ENCODE measurements at places on chromosomes 3 and 15. TPM values are rescaled to one million over a fixed set of nuclear protein-coding genes. Genes with fewer than 3 reads are reported as not detected.

DNA sequence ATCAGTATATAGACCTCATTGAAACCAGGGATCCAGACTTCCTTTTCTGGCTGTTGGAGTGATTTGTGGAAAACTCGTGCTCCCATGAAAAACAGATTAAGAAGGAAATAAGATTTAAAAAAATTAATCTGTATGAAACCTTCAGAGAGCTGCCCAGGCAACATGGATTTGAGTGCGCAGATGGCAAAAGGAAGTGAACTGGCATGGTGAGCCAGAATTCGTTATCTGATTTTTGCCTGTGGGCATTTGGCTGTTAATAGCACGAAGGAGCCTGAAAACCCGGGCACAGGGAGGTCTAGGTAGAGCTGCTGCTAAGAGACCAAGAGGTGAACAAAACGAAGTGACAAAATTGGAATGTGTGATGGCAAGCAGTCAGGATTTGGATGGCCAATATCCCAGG is 19.1 kb upstream of the SPINK8 start:
- H3K36me3 ChIP-seq = no peaks in the 10 kb centered on the region
- peaks cover 45% of the 10 kb centered on the region for H3K27me3 ChIP-seq
- H3K4me3 ChIP-seq = no peak overlapping the region
- DNase-seq = no peak
- no peak overlapping the region for H3K27ac ChIP-seq
- H3K4me1 ChIP-seq = peaks cover 1% of the 10 kb centered on the region

- peaks cover 31% of the 10 kb centered on the region for H3K27me3 ChIP-seq
- no peak overlapping the region for H3K27ac ChIP-seq
- H3K4me1 ChIP-seq = peaks cover 11% of the 10 kb centered on the region
- no peak overlapping the region for H3K4me3 ChIP-seq
- no peak for DNase-seq
- no peaks in the 10 kb centered on the region for H3K36me3 ChIP-seq
These were observed 39.3 kb downstream of the NMNAT3 start for GRCh38 chr3:139638518-139638917.

DNA sequence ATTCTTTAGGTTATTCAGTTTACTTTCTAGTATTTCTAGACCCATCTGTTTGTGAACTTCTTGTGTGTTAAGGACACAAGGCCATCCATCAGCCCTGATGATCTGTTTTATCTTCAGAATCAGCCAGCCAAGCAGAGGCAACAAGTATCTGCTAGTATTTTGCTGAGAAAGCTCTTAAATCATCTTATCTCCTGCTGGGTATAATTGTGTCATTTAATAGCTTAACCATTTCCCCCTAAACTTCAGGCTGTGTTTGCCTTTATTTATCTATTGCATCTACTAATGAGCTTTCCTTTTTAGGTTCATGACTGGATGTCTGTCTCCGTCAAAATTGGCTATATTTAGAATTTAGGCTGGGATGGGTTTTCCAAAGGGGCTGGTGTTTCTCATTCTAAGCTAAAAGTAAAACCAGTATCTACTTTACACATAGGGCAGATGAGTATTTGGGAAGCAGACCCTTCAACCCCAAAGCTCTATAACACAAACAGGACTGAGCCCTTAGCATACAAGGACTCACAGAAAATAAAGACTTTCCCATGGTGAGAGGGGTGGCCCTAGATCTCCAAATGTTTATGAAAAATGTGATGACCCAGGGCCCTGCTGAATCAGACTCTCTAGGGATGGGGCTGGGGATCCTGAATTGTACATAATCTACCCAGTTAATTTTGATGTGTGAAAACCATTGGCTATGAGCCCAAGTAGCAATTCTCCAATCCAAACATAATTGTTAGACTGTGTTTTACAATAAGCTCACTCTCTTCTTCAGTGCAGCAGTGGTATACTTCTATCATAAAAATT is 65.3 kb upstream of the PSMD6 start:
- DNase-seq = no peak
- no peak overlapping the region for H3K4me3 ChIP-seq
- H3K4me1 ChIP-seq = peaks cover 9% of the 10 kb centered on the region
- H3K27me3 ChIP-seq = no peaks in the 10 kb centered on the region

The LACTB gene
- 11.2 TPM for total RNA-seq
